ENCODE measurements at places on chromosomes 1 and 21.

DNA sequence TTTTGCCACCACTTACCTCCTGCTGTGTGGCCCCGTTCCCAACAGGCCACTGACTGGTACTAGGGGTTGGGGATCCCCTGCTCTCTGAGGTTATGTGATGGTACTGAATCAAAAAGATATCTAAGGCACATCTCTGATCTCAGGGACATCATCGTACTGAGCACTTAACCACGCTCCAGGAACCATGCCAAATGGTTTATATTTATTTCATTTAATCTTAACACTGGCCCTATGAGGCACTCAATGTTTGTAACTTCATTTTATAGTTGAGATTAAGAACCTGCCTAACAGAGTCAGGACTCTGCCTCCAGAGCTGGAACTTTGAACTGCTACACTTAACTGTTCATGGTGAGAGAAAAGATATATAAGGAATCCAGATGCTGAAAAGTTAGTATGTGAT, 98.0 kb upstream of the HP1BP3 start:
- no peak for DNase-seq

DNA sequence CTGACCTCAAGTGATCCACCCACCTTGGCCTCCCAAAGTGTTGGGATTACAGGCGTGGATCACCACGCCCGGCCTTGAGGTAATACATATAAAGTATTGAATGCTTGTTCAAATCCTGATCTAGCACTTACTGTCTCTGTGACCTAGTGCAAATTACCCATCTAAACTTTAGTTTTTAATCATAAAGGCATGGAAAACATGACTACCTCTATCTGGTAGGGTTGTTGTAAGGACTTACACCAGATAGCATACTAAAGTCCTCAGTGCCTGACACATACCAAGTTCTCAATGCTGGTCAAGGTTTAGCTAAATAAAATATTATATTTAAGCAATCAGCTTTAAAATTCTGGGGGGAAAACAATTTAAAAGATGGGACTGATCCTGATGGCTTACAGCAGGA, 38.3 kb downstream of the RAB3GAP2 start:
- DNase-seq: no peak

- no peak for DNase-seq
Observed at GRCh38 chr1:160883581-160884513, 1.1 kb downstream of the ITLN1 start.

DNA sequence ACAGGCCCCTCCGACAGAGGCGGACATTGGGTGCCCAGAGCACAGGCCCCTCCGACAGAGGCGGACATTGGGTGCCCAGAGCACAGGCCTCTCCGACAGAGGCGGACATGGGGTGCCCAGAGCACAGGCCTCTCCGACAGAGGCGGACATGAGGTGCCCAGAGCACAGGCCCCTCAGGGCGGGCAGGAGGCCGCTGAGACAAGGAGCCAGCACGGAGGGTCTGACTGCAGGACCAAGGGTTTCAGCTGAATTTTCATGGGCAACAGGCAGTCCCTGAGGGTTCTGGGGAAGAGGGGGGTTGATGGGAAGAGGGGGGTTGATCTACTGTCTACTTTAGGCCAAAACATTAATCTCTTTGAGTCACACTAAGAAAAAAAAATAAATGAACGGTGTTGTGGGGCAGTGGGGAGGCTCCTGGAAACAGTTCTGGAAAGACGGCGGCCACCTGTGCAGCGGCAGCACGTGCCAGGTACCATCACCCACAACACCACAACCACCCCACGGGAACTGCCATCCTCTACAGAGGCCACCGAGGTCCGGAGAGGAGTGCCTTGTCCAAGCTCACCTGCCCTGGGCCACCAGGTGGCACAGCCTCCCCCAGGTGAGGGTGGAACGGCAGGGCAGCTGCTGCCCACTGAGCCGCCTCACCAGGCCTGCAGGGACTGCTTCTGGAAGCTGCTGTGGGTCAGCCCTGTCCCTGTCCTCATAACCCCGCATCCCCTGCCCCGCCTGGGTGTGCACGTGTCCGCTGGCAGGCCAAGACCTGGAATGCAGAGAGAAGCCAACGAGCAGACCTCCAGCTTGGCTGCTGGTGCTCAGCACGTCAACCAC, 20.5 kb downstream of the PRDM15 start:
- DNase-seq: no peak

DNA sequence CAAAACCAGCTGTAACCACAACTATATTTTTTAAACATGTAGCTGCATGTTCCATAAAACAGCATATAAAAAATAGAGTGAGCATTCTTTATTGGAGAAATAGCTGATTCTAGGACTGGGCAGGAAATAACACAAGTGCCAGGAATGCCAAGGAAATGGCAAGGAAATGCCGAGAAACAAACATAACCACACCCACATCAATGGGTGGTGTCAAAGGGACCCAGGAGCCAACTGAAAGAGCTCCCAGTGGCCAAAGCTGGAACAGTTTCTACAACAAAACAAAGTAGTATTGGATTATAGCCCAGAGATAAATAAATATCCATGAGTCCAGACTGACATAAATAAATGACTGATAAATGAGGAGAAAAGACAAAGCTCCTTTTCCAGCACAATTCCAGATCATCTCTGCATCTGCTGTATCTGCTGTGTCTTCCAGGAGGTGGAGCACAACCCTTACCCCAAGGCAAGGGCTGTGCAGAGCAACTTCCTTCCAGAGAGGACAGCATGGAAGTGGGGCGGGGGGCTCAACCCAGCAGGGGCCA, 28.1 kb downstream of the ADARB1 start:
- DNase-seq: no peak

DNA sequence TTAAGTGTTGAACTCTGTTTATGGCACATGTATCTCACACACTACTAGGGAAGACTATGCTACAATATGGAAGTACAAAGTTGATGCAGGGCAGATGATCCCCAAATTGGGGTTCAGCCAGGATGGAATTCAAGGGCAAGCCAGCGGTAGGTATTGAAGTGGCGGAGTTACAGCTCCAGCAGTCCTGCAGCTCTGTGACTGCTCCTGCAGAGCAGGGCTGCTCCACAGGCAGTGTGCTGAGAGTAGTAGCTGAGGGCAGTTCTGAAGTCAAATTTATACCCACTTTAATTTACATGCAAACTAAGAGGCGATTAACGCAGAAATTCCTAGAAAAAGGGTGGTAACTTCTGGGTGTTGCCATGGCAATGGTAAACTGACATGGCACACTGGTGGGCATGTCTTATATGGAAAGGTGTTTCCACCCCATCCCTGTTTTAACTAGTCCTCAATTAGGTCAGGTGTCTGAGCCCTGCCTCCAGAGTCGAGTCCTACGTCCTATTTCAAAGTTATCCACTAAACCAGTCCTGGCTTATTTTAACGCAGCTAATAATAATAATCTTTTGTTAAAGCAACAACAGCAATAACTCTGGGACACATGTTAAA, 20.6 kb upstream of the CENPF start:
- no peak for DNase-seq

DNA sequence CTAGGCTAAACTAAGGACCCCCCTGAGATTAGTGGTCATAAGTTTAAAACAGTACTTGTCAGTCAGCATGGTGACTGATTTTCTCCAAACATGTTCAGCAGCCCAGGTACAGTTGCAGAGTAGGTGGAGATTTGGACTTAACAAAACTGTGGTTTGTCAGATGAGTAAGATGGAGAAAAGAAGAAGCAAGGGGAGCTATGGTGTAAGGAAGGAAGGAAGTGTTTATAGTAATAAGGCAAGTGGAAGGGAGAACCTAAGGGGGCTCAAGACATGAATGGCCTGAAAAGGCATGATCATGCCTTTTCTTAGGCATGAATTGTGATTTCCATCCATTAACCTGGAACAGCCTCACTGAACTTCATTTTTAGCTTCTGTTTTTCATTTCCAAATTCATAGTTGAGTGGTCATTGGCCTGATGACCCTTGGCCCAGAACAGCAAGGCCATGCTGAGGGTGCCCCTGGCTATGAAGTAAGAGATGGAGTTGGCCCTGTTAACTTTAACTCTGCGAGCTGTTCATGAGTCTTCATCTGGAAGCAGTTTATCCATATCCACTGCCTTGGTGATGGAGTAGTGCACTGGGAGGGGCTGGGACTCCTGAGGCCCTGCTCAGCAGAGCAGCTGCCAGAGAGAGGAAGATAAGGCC, 60.7 kb downstream of the LRRC8D start:
- DNase-seq: no peak

DNA sequence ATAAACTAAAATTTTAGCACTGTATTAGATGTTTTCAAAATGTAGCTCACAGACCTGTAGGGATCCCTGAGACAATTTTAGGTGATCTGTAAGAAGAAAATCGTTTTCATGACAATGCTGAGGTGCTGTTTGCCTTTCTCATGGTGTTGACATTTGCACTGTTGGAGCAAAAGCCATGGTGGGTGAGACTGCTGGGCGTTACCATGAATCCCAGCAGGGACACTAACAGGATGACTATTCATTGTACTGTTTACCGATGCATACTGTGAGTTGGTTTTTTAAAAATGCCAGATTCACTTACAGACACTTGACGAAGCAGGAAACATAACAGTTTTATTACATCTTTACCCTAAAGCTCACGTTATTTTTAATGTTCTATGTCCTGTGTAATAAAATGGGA, 468.5 kb downstream of the PCP4 start:
- DNase-seq: no peak

DNA sequence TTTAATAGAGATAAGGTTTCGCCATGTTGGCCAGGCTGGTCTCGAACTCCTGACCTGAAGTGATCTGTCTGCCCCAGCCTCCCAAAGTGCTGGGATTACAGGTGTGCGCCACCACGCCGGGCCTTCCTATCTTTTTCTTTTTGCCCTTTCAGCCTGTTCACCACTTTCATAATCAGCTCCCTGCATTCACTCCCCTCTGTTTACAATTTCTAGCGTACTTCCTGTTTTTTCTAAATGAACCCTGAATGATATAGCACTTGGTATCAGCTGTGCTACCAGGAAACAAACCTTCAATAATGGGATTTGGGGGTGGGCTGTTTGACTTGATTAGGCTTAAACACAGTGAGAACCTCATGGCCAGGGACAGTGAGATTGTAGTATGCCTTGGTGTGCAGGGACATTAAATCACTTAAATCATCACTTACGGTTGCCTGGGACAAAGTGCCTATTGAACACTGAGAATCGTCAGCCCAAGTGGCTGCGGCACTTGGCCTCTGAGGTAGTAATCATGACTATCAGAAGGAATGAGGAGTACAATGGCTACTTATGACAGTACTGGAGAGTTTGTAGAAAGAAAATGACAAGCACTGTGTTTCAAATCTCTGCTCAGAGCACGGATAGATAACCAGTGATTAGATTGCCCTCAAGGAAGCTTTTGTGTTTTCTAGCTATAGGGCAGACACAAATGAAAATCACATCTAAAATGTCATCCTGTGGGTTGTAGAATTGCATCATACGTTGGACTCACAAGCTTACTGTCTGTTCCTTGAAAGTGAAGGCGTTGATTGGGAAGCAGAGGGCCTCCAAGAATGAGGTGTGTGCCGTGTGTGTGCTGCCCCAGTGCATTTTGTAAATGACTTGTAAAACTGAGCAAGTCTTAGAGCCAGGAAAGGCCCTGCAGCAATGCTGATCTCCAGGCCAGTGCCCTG, 661.8 kb downstream of the MATN1 start:
- DNase-seq: peak; percentile 82

DNA sequence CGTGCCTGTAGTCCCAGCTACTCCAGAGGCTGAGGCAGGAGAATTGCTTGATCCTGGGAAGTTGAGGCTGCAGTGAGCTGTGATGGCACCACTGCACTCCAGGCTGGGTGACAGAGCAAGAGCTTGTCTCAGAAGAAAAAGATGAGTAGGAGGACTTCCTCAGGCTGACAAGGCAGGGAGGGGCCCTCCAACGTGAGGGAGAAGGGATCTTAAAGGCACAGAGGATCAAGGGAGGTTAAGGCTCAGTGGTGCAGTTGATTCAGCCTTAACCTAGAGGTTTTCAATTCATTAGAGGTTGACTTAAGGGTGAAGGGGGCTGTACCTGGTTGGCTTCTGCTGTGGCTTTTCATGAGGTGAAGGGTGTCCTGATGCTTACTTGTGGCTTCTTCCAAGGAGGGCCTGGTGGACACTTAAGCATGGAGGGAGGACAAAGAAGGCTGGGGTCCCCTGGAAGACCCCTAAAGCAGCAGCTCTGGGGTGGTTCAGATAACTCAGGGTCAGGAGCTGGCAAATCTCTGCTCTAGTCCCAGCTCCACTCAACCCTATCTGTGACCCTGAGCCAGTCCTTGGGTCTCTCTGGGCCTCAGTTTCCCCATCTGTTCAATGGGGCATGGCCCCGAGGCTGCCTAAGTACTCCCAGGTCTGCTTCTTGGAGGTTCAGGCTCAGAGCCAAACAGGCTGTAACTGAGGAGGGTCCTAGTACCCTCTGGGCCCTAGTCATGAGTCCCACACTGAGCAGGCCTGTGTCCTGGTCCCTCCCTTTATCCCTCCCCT, 6.3 kb downstream of the EXTL1 start:
- peak; percentile 53 for DNase-seq

- no peak for DNase-seq
Observed at GRCh38 chr1:245418077-245418476, 263.3 kb downstream of the KIF26B start.

- peak; percentile 48 for DNase-seq
Observed at GRCh38 chr1:155051777-155052398, 772 bp downstream of the ADAM15 start.

GRCh38 chr1:182235952-182236650, 155.5 kb downstream of the GLUL start:
- DNase-seq: peak; percentile 74

DNA sequence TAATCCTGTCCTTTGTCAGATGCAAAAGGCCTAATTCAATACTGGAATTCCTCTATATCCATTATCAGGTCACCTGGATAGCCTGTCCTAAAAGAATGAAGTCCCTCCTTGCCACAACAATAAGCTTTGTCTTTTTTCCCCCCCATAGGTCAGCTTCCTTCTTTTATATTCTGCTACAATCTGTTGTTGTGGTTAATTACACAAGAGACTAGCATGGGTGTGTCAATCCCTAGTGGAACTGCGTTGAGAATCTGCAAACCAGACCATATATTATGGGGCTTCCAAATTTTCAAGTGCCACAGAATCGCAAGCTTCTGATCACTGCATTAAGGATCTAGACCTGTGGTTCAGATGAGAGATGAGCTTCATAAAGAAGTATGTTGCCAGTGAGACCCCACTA, 349.6 kb downstream of the SMYD3 start:
- no peak for DNase-seq
